B cell (primary cell): ENCODE measurements at places on chromosomes 5 and 9. TPM values are rescaled to one million over a fixed set of nuclear protein-coding genes. Genes with fewer than 3 reads are reported as not detected.

Gene MEGF10
- total RNA-seq: not detected in 2 replicates

- no peak for DNase-seq
These were observed 116.3 kb downstream of the RFX3 start for GRCh38 chr9:3409453-3409852.

GRCh38 chr9:116141864-116142561, 11.6 kb upstream of the PAPPA start:
- no peak for DNase-seq

Gene SLC24A2
- total RNA-seq: not detected in 2 replicates

GRCh38 chr9:129422843-129423192, 198.1 kb downstream of the C9orf50 start:
- DNase-seq: no peak

Gene AGXT2
- total RNA-seq: not detected in 2 replicates

DNA sequence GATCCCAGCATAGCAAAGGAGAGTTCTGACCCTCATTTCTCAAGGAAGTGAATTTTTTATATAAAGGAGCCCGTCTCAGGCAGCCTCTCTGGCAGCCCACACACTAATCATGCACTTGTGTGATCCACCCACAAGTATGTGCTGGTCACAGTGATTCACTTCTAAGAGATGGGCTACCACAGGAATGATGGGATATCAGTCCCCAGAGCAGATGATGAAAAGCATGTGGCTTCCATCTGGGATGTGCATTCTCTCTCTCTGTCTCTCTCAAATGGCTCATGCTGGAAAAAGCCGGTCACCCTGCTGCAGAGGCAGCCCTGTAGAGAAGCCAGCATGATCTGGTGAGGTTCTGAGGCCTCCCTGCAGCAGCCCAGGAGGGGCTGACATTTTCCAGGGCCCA, 74.2 kb upstream of the ADCY2 start:
- DNase-seq: no peak

DNA sequence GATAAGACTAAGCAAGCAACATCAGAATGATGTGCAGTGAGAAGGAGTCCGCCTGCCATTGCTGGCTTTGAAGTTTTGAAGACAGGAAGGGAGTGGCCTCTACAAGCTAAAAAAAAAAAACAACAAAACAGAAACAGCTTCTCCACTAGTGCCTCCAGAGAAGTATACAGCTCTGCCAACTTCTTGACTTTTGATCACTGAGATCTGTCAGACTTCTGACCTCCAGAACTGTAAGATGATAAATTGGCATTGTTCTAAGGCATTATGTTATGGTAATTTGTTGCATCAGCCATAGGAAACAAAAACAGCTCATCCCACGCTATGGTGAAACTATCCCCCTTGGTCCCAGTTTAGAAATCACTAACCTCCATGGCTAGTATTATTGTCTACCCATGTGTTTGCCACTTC, 131.0 kb upstream of the VCAN start:
- DNase-seq: no peak

GRCh38 chr5:133359861-133360260, 252.5 kb downstream of the FSTL4 start:
- no peak for DNase-seq

DNA sequence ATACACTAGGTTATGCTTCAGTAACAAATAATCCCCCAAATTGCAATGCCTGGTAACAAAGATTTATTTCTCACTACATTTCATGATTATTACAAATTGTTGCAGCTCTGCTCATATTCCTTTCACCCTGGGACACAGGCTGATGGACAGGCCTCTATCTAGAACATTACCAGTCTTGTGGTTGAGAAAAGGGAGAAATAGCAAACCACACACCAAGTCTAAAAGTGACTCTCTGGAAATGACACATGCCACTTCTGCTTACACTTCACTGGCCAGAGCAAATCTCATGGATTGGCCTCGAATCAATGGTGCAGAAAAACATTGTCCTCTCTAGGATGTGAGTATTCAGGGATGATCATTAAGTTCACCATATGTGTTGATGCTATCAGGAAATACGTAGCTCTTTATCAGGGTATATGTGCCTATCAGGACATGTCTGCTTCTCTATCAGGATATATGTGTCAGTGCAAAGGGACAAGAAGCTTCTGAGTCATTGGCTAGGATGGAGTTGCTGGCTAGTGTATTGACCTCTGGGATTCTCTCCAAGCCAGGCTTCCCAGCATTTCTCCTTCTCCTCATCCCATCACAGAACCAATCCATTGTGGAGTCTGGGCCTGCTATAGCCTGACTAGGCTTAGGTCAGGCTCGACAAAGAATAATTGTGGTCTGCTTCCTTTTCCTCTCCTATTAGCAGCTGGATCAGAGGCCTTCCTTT, 91.1 kb upstream of the CEP78 start:
- DNase-seq: no peak

Gene CDX1
- not detected in 2 replicates for total RNA-seq

Gene KIF2A
- 51.7 and 59.0 TPM in 2 replicates for total RNA-seq

DNA sequence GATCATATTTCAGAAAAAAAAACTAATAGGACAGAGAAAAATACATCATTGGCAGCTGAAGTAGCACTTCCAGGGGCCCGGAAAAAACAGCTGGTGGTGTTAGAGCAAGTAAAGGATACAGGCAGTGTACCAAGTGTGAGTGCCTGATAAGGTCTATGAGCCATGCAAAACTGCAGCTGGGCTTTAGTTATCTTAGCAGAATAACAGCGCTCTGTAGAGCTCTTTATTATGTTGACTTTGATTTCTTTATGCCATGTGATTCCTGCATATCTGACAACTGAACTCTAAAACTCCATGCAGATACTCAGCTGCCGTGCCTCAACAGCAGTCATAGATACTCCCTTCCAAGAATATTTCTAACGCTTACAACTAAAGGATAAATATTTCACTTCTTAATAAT, 119.5 kb downstream of the CAAP1 start:
- DNase-seq: no peak

DNA sequence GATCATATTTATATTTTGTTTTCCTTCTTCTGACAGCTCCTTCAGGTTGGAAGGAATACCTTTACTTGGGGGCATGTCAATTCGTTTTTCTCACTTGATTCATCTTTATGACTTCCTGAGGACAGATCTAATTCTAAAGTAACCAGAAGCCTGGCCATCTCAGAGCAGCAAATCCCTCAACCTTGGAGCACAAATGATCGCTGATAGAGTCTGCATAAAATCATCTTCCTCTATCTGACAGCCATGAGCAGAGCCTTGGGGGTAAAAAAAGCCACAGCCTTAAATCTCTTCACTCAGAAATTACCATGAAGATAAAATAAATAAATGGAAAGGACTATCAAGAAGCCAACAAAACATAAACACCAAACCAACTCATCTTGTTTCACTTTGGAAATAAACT, 325.8 kb downstream of the PRR16 start:
- no peak for DNase-seq

Gene TMEFF1
- not detected in 2 replicates for total RNA-seq

DNA sequence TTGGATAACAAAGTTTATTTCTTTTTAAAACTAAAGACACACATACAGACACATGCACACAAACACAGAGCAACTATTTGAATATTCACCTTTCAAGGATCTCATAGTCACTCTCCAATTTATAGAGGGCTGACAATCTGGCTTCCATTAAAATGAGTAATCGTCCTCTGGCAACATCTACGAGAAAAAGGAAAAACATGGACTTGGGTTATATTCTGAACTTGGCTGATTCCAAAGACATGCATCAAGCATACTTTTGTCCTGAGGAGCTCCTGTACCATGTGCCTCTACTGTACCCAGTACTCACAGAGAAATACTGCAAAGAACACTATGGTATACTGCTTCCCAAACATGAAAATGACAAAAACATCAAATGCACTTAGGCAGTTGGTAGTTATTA, 15.4 kb downstream of the IARS1 start:
- DNase-seq: no peak

Gene PCDHGA12
- 1.6 and 2.8 TPM in 2 replicates for total RNA-seq

- no peak for DNase-seq
These were observed 53.2 kb upstream of the HMHB1 start for GRCh38 chr5:143758750-143759149.

DNA sequence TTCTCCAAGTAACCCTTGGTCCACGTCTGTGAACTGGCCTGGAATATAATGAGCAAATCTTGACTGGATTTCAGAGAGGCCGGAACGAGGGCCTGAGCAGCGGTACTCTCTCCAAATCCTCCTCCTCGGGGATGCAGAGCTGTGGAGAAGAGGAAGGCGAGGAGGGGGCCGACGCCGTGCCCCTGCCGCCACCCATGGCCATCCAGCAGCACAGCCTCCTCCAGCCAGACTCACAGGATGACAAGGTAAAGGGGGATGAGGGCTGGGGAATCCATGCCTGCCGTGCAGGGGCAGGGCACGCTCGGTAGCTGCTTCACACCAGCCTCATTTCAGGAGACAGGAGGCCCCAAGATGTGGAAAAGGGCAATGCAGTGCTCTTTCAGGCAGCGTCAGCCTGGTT, 118.9 kb upstream of the OTULINL start:
- DNase-seq: no peak

DNA sequence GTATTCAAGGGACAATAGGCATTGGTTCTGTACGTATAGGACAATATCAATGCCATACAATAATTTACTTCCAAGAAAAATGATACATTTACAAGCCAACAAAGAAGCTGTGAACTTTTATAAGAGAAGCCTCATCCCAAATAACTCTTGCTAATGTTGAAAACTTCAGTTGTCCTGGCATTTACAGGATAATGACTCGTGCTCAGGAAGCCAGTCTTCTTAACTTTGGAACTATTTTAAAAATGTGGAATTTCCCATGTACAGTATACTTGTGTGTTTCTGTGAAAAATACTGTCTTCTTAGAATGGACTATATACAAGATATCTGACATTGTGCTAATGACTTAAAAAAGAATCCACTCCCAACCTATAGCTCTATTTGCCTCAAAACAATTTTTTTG, 1479.3 kb upstream of the CDH9 start:
- DNase-seq: no peak

Gene PCDHA1
- total RNA-seq: not detected in 2 replicates

DNA sequence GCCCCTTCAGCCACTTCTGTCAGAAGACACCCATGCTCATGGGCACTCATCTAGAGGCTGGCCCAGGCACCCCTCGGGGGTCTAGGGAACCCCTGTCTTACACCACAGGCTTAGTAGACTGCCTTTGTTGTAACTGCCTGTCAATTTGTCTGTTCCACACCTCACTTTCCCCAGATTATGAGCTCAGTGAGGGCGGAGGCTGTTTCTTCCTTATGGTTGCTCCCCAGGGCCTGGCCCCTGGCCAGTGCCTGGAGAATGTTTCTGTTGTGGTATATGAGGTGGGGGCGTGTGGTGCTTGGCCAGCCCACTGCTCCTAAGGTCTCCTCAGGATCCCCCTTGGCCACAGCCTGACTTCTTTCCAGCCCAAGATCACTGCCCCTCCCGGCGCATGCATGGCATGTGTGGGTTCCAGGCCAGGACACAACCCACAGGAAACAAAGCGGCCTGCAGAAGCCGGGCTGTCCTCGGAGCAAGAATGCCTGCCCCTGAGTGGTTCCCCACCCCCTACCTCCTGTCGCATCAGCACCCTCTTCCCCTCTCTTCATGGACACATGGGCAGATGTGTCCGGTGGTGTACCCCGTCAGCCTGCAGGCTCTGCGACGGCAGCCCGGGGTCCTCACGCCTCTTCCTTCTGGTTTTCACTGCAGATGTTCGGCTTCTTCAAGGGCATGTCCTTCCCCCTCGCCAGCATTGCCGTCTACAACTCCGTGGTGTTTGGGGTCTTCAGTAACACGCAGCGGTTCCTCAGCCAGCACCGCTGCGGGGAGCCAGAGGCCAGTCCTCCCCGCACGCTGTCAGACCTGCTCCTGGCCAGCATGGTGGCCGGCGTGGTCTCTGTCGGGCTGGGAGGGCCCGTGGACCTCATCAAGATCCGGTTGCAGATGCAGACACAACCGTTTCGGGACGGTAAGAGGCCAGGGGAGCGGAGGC, 17.7 kb downstream of the SLC25A48 start:
- DNase-seq: no peak

- no peak for DNase-seq
These were observed 127.8 kb downstream of the MED27 start for GRCh38 chr9:131951905-131952304.

Gene FCN2
- total RNA-seq: not detected in 2 replicates

Gene PLPP6
- total RNA-seq: 12.8 and 14.3 TPM in 2 replicates

DNA sequence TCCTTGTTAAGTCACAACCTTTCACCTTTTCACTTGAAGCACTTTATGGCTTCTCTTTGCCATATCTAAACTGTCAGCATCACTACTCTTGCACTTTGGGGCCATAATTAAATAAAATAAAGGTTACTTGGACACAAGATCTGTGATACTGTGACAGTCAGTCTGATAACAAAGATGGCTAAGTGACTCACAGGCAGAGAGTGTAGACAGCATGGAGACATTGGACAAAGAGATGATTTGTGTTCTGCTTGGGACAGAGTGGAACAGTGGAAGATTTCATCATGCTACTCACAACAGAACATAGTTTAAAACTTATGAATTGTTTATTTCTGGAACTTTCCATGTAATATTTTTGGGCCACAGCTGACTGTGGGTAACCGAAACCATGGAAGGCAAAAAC, 81.7 kb upstream of the SMC5 start:
- DNase-seq: no peak

DNA sequence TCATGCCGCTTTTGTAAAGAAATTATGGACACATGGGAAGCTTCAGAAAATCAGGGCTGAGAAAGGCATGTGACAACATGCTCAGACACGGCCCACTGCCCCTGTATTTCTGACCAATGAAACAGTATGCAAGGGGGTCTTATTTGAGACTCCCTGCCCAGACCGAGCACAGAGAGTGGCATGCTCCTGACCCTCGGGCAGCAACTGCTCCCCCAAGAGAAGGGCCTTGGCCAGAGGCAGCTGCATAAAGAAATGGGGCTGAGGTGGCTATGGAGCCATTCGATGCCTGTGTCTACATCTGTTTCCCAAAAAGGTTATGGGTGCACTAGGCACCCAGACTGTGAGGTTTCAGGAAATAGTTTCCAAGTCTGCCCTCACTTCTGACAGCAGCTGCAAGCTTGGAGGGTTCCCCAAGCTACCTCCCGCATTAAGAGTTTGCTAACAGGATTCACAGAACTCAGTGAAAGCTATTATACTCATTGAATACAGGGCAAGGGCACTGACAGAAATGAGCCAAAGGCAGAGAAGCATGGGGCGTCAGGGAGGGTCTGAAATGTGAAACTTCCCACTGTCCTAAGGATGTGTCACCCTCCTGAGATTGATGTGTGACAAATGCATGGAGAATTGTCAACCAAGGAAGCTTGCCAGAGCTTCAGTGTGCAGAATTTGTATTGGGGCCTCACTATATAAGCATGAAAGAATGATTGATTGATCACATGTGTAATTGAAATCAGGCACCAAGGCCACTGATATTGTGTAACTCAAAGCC, 94.3 kb downstream of the DAP start:
- DNase-seq: no peak

- no peak for DNase-seq
These were observed 456.0 kb downstream of the RAB3C start for GRCh38 chr5:59038798-59039295.

Gene IL31RA
- total RNA-seq: not detected in 2 replicates

DNA sequence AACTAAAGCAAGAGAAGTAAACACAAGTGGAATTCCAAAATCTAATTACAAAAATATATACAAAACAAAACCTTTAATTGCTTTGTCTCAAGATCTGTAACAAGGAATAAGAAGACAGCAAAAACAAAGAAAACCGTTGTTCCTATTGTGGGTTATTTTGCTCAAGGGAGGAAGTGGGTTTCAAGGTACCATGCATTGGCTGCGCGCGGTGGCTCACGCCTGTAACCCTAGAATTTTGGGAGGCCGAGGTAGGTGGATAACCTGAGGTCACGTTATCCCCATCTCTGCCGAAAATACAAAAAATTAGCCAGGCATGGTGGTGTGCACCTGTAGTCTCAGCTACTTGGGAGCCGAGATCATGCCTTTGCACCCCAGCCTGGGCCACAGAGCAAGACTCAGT, 12.1 kb upstream of the IQGAP2 start:
- no peak for DNase-seq

Gene BNC2
- not detected in 2 replicates for total RNA-seq
